RPMI7951 (cell line): ENCODE measurements at places on chromosomes 6 and 20.

GRCh38 chr6:7041511-7042026 lies 66.2 kb upstream of the RREB1 start:
- DNase-seq = no peak

DNA sequence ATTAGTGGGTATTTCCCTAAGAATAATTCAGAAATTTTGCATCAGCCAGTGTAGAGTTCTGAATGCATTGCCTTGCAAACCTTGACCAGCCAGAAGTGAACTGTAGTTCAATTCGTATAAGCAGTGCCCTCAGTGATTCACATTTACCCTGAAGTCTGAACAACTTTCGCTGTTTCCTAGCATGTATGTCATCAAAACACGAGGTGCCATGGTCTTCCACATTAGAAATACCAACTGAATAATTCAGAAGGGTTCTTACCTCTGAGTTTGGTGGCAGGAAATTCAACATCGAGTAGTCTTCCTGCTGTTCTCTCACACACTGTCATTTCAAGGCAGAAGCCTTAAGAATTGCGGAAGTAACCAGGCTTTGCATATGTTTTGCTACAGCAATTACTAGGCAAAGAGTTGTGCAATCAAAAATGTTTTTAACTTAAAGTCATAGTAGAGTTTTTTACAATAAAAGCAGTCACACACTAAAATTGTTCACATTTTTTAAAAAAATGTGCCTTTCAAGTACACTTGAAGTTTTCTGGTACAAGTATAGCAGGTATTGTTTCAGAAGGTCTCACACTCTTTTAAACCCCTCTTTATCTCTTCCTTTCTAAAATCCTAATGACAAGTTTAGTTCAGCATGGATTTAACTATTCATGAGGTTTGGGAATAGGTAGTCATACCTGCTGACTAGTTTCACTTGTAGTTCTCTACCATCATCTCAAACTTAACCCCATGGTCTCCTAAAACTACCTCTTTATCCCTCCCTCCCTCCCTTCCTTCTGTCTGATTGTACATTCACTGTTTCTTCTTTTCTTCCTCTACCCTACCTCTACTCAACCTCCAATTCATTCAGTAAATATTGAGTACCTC lies 118.3 kb downstream of the STXBP5 start:
- DNase-seq = no peak

GRCh38 chr6:6317825-6318733 lies 2.4 kb downstream of the F13A1 start:
- no peak for DNase-seq

- no peak for DNase-seq
These were observed 68.2 kb downstream of the TOX2 start for GRCh38 chr20:43982886-43983285.

DNA sequence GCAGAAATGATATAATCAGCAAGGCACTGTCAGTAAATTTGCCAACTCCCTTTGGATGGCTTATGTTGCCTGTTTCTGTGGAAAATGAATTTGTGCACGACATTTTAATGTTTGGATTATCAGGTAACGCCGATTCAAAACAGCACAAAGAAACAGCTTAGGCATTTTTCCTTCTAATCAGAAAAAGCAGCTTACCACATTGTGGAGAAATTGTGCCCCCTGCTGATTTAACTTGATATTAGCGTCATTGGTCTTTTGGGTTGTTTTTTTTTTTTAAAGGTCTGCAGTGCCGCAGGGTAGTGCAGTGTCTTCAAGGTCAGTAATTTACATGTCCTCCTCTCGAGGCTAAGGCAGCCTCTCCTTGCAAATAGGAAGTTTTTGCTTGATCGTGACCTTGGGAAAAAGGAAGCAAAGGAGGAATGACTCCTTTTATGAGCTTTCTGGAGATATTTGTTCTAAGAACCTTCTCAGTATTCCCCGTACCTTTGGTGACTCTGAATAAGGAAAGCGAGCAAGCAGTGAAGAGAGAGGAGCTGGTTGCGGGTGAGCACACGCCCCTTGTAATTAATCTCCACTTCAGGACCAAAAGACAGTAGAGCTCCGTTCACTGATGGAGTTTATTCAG lies 79.1 kb downstream of the ELOVL4 start:
- DNase-seq = peak; percentile 69

- DNase-seq = no peak
These were observed 63.2 kb downstream of the UBR2 start for GRCh38 chr6:42627044-42627443.

GRCh38 chr6:54428431-54428830 lies 120.2 kb downstream of the TINAG start:
- DNase-seq = no peak

GRCh38 chr6:21219856-21220255 lies 373.7 kb upstream of the SOX4 start:
- DNase-seq = no peak

GRCh38 chr6:4603856-4604369 lies 172.3 kb upstream of the CDYL start:
- no peak for DNase-seq

DNA sequence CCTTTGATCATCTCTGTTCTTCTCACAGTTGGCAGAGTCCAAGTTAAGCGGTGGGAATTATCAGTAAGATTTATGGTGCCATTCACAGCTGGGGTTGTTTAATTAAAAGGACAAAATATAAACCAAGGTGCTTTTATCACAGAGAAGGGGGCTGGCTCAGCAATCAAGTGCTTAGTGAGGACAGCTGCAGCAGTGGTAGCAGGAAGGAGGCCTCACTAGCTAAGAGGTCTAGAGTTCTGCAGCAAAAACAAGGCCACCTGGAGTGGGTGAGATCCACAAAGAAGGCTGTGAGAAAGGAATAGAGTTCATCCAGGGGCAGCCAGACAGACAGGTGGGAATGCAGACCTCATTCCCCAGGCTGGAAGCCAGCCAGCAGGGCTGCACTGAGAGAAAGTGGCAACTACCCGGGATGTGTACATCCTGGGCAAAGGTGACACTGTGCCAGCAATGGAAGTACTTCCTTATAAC lies 37.1 kb downstream of the PIGU start:
- no peak for DNase-seq
